ENCODE measurements at places on chromosomes 12 and 14.

DNA sequence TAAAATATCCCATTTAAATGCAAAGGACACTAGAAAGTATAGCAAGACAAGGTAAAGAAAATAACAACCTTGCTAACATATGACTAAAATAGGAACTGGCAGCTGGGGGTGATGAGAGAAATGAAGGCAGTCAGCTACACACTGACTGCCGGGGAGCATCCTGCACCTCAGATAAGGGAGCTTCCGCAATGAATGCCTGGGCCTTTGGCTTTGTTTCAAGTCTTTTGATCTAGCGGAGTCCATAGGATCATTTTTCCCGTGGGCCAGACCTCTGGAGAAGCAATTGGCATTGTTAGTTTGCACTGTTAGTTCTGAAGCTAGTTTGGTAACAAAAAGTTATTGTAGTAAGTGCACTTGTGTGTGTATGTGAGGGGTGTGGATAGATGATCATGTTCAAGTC, 639.9 kb downstream of the DIO2 start:
- DNase-seq, result no peak

DNA sequence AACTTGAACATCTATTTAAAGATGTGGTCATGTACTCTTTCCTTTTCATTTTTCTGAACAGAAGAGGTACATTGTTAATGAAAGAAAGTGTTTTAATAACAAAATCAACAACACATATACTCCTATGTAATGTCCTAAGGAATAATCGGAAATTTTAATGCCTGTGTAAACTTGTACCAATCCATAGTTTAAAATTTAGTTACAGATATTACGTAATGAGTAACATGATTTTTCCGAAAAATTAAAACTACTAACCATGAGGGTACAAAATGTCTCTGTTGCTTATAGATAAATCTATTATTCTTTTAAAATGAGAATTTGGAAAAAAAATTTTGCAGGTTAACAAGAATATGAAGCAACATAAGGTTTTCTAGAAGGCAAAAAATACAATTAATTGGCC, 220.1 kb downstream of the BCAT1 start:
- no peak for DNase-seq

DNA sequence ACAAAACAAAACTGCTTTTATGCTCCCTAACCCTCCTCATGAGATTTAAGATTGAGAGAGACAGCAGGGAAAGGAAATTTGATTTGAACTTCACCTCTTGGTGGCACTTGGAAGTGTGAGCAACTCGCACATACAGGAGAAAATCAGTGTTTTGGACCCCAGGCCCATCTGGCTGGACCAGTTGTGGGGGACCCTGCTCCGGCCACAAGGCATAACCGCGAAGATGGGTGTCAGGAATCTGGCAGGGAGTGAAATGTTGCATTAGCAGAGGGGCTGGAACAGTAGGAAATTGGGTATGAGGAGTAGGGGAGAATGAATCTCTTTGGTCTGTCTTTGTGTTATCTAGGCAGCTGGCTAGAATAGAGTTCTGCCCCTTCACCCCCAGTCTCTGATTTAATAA, 1.2 kb downstream of the CIROP start:
- DNase-seq, result no peak

GRCh38 chr14:99589031-99589441, 15.0 kb downstream of the CCDC85C start:
- no peak for DNase-seq

DNA sequence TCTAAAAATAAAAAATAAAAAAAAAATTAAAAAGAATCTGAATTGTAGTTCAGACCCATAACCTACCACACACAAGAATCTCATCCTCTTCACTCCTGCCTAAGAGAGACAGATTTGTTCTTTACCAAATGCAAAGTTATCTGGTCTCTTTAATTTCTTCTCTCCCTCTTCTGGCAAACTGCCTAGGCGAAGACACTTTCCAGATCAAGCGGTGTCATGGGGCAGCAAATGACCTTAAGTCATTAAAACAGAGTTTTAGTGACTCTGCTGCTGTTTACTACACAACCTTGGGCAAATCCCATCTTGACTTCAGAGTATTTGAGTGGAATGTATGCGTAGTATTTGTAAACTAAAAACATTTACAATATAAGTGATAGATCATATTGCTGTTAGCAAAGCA, 60.9 kb upstream of the NID2 start:
- DNase-seq, result no peak

DNA sequence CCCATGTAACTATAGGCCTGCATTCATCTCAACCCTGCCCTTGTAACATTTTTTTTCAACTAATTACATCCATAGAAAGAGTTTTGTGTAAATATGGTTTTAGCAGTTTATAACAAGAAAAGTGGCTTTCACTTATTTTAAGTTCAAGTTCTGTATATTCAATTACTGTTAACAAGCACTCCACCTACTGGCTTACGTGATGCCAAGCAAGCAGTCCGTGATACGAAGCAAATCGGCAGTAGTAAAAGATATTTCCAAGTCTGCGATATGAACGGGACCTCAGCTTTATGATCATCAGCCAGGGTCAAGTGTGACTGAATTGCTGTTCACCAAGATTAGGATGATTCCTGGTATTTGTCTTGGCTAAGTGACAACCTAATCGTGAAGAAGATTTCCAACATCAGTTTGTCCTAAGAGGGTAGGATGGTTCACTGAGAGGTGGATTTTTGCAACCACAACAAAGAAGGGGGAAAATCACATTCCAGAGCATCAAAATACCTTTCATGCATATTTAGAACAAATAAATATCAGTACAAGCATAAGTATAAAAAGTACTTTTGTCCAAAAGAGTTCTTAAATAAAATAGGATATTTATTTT, 456.2 kb downstream of the FOXG1 start:
- no peak for DNase-seq

DNA sequence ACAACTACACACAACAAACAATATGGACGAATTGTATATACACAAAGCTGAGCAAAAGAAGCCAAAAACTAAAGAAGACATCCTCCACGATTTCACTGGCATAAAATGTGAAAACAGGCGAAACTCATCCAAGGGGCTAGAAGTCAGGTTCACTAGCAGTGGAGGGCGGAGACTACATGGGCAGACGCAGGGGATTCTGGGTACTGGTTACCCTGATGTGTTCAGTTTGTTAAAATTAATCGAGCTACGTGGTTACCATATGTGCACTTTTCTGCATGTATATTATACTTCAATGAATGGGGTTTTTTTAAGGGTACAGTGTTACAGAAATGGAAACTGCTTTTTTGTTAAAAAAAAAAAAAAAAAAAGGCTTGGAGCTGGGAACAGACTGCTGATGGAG, 12.3 kb downstream of the KDM2B start:
- no peak for DNase-seq

DNA sequence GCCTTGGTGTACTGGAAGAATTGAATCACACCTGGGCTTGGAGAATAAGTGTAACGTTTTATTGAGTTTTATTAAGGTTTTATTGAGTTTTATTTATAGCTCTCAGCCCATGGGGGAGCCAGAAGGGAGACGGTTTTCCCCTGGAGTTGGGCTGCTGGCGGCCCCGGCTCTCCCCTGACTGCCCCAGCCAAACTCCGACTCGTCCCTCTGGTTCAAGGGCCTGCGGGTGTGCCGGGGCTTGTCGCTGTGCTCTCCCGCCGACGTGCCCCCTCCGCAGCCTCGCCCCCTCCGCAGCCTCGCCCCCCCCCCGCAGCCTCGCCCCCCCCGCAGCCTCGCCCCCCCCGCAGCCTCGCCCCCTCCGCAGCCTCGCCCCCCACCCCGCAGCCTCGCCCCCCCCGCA, 326.1 kb upstream of the RTL1 start:
- no peak for DNase-seq
